Daoy (cell line): ENCODE measurements at places on chromosomes 16 and 17. TPM values are rescaled to one million over a fixed set of nuclear protein-coding genes. Genes with fewer than 3 reads are reported as not detected.

- no peak for DNase-seq
Measured at GRCh38 chr16:89572485-89573205, 2.9 kb upstream of the CPNE7 start.

DNA sequence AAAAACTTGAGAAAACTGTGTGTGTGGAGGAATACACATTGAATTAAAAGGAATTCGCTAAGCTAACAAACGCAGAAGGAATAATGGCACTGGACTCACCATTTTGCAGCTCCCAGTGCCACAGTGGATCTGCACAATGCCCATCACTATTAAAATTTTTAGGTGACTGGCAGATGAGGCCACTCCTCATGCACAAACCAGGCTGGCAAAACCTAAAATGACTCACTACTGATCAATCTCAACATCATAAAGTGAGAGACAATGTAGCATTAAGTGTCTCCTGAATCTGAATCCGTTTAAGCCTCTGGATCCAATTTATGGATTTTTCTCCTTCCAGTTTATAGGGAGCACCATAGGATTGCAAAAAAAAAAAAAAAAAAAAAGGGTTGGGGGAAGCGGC lies 20.6 kb downstream of the MYH10 start:
- no peak for DNase-seq

DNA sequence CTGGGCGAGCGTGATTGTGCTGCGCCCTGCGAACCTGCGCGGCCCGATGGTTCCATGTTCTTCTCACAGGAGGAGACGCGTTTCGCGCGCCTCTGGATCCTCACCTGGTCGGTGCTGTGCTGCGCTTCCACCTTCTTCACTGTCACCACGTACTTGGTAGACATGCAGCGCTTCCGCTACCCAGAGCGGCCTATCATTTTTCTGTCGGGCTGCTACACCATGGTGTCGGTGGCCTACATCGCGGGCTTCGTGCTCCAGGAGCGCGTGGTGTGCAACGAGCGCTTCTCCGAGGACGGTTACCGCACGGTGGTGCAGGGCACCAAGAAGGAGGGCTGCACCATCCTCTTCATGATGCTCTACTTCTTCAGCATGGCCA lies 1.0 kb downstream of the FZD2 start:
- no peak for DNase-seq

Gene TPSAB1
- total RNA-seq, result not detected in 2 replicates
